ENCODE measurements at places on chromosomes 6 and 20. TPM values are rescaled to one million over a fixed set of nuclear protein-coding genes. Genes with fewer than 3 reads are reported as not detected.
A peak's percentile ranks its signal among the peaks of the same experiment; 100 is the strongest.

SLC18B1 gene
- total RNA-seq, result 6.4 TPM

DNA sequence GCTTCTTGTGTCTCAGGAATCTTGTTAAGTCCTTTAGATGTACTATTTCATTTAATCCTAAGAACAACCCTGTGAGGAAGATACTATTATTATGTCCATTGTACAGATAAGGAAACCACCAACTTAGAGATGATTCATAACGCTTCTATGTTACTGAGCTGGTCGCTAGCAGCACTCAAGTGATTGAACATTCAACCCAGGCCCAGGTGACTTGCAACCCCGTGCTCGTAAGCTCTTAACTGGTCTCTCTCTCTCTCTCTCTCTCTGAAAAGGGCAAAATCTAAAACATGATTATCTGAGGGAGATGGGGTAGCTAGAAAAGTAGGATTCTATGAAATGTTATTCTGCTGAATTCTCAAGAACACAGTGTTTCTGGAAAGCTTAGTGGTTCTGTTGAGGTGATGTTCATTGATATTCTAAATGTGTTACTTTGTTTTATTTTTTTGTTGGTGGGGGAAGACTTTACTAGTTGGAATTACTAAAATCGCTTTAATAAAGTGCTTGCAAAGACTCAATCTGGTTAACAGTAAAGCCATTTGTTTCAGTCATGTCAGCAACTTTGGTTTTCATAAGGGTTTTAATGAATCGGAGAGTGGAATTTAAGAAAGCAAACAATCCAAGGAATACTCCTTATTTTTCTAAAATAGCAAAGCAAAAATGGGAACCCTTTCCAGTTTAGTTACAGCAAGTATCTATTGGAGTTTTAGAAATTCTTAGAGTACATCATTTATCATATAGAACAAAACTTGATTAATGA lies 265.0 kb upstream of the TAB2 start:
- H3K4me1 ChIP-seq, result peaks cover 2% of the 10 kb centered on the region
- no peak for DNase-seq
- no peaks in the 10 kb centered on the region for H3K27me3 ChIP-seq
- H3K27ac ChIP-seq, result no peak overlapping the region
- H3K36me3 ChIP-seq, result no peaks in the 10 kb centered on the region

DNA sequence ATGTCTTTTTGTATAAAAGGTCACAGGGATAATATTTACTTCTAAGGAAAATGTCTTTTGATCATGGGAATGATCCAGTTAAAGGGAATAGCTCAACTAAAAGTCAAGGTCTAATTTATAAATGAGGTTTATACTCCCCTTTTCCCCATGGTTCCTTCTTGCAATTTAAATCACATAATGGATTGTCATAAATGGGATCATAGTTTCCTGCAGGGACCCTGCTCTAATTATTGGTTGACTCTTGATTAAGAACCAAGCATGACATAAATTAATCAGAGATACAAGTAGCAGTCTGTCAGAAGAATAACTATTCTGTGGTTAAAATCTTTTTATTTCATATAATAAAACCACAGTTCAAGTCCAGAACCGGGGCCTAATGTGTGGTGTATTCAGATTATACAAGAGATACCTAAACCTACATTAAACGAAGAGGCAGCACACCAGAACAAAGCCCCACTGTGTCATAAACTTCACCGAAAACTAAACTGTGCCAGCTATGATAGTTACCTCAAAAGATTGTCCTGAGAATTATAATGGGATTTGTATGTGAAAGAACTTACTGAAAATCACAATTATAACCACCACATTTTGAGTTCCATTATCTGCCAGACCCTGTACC lies 43.0 kb upstream of the CD83 start:
- no peaks in the 10 kb centered on the region for H3K36me3 ChIP-seq
- DNase-seq, result no peak
- H3K27ac ChIP-seq, result no peak overlapping the region
- no peaks in the 10 kb centered on the region for H3K27me3 ChIP-seq

- peaks cover 36% of the 10 kb centered on the region for H3K27me3 ChIP-seq
- H3K4me1 ChIP-seq, result no peaks in the 10 kb centered on the region
- no peak for DNase-seq
- no peak overlapping the region for H3K4me3 ChIP-seq
Observed at GRCh38 chr6:37745748-37746147, 48.1 kb upstream of the MDGA1 start.

- H3K36me3 ChIP-seq, result no peaks in the 10 kb centered on the region
- peaks cover 39% of the 10 kb centered on the region for H3K4me1 ChIP-seq
- H3K27me3 ChIP-seq, result no peaks in the 10 kb centered on the region
Observed at GRCh38 chr6:35181308-35181932, 32.3 kb upstream of the SCUBE3 start.

GRCh38 chr6:97947841-97948240 lies 664.8 kb upstream of the MMS22L start:
- H3K36me3 ChIP-seq, result no peaks in the 10 kb centered on the region
- peak; percentile 10 for DNase-seq
- no peak overlapping the region for H3K27ac ChIP-seq
